ENCODE measurements at places on chromosomes 6 and 20.

GRCh38 chr6:167526465-167527368 lies 201.8 kb downstream of the TTLL2 start:
- DNase-seq: no peak

DNA sequence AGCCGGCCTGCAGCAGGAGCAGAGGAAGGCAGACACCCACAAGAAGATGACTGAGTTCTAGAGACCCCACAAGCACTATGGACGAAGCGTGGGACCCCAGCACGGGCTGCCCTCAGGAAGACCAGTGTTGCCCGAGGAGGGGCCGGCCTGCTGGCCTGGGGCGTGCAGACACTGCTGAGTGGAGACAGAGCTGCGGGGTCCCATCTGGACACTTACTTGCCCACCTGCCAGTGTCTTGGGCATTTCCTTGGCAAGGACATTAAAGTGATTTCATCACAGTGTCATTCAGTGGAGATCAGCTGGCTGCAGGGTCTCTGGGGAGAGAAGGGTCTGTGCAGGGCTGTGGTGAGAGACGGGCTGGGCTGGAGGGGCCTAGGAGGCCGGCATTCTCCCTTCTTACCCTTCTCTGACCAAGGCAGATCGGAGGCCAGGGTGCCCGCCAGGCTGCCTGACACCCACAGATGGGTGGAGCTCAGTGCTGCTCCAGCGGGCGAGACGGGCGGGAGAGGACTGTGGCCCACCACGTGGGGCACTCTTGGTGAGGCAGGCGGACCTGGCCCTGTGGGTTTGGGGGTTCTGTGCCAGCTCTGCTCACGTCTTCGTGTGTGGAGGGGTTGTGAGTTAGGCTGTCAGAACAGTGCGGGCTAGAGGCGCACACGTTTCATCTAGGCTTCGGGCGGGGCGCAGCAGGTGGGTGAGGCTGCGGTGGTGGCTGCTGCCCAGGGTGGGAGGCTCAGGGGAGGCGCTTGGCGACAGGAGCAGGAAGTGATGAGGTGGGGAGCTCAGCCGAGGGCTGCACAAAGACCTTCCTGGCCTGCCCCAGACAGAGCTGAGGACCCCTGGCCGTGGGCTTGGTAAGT lies at the start of gene LIME1:
Gene LIME1 (plus strand): TSS at position 806 of the 860 bp plus-strand sequence. CDS start 886 bp downstream, outside the sequence.
- DNase-seq: no peak

- no peak for DNase-seq
These were observed 2.1 kb upstream of the ABHD16B start for GRCh38 chr20:63859166-63859699.

DNA sequence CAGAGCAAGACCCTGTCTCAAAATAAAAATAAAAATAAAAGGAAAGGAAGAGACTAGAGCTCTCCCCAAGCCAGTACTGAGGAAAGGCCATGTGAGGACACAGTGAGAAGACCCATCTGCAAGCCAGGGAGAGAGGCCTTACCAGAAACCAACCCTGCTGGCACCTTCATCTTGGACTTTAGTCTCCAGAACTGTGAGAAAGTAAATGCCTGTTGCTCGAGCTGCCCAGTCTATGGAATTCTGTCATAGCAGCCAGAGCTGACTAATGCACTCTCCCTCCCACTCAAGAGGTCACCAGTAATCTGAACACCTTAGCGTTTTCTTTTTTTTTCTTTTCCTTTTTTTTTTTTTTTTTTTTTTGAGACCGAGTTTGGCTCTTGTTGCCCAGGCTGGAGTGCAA lies 7.3 kb upstream of the PRPH2 start:
- DNase-seq: no peak

GRCh38 chr6:42996513-42996912 lies 12.1 kb downstream of the PPP2R5D start:
- DNase-seq: no peak

DNA sequence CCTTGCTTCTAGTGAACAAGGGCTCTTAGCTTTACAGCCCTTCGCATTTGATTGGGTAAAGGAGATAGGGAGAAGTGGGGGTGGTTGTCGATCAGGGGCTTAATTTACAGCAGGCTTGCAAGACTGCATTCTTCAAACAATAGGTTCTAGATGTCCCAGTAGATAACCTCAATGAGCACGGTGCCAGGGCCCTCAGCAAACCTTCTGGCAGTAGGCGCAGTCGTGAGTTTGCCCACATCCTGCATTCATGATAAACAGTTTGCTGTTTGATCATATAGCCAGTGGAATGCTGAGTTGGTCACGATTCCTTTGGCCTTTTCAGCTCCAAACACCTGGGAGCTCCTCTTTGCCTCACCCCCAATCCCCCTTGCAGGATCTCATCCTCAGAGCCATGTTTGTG lies 27.5 kb downstream of the SUN5 start:
- no peak for DNase-seq

Measured in right lung (tissue), 10 donors.